ENCODE measurements at places on chromosomes 5 and 9.

DNA sequence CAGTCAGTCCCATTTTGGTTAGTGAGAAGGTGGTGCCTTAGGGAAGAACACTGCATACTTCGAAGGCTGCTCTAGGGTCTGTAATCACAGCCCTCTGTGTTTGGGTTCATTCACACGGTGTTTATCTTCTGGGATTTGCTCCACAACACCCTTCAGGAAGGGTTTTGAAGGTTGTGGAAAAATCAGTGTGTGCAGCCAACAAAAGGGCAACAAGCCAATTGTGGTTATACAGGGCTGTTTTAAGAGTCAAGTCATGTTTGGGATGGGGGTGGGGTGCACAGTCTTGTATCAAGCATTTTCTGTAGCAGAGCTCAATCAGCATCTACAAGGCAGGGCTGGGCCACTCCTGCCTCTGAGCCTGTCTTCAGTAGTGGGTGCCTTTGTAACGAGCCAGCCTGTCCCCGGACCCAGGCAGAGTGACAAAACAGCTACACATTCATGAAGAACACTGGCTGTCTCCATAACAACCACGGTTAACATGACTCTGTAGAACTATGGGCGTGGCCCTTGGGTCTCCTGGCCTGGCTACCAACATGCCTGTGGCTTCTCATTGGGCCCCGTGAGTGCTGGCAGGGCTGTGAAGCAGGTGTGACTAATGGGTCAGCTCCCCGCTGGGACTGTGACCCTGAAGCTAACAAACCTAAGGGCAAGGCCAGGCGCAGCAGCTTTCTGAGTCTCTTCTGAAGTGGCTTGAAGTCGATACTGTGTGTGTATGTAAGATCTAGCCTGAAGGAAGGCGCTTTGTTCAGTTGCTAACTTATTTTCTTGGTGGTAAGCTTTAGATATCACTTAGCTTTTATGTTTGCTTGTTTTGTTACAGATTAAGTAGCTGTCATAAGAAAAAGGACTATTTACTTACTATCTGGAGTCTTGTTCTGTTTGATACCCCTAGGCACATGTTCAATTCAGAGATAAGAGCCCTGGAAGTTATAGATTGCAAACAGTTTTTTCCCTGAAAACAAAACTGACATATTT lies 27.9 kb upstream of the GOLM1 start:
- DNase-seq: no peak

DNA sequence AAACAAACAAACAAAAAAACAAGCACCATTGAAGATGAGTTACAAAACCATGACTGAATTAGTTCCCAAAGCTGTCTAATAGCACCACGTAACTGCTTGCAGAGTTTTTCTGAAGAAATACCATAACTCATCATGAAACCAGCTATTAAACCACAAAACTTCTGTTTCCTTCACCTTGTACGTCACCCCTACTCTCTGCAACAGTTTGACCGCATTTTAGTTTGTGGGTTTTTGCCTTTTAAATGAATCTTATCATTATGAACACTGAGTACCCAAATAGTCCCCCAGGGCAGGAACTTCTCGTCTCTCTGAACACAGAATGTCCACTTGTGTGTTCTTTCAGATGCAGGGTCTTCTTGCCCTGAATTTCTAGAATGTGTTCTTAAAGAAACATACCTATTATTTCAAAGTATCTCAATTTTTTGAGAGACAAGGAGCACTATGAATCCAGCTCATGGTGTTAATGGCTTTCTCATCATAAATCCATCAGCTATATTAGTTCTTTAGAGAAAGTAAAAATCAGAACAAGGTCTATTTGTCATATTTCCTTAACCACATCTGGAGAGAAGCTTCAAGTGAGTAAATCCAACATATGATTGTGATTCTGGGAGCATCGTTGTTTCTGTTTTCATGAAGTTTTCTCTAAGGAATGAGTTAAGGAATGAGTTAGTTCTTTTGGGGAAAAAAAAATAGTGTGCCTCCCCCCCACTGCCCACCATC lies 210.6 kb downstream of the AUH start:
- peak; percentile 65 for DNase-seq

GRCh38 chr5:180119903-180120236 lies 48.3 kb upstream of the RNF130 start:
- no peak for DNase-seq

- no peak for DNase-seq
Measured at GRCh38 chr5:168713051-168713450, 133.9 kb upstream of the PANK3 start.

GRCh38 chr5:100905259-100905914 lies 2.3 kb upstream of the ST8SIA4 start:
- DNase-seq: no peak

GRCh38 chr5:154273028-154273617 lies 82.6 kb downstream of the GALNT10 start:
- no peak for DNase-seq

DNA sequence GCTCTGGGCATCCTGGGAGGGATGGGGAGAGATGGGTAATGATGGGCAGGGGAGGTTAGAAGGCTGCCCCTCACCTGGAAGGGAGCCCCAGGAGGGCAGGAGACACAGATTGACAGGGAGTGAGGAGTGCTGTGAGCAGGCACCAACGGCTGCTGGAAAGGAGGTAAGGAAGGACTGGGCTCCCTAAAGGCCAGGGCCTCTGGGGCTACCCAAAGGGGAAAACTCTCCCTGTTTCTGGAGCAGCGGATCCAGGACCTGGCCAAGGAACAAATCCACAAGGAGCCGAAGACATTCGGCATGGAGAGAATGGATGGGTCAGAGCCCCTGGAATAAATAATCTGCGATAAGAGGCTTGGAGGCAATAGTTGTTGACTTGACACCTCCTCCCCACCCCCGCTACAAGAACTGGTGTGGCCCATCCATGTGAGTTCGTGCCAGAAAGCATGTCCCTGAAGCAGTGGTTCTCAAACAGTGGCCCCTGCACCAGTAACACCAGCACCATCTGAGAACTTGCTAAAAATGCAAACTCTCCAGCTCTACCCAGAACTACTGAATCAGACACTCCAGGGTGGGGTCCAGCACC lies 208.3 kb downstream of the GABBR2 start:
- DNase-seq: no peak

GRCh38 chr5:82339792-82340191 lies 61.6 kb upstream of the RPS23 start:
- no peak for DNase-seq

DNA sequence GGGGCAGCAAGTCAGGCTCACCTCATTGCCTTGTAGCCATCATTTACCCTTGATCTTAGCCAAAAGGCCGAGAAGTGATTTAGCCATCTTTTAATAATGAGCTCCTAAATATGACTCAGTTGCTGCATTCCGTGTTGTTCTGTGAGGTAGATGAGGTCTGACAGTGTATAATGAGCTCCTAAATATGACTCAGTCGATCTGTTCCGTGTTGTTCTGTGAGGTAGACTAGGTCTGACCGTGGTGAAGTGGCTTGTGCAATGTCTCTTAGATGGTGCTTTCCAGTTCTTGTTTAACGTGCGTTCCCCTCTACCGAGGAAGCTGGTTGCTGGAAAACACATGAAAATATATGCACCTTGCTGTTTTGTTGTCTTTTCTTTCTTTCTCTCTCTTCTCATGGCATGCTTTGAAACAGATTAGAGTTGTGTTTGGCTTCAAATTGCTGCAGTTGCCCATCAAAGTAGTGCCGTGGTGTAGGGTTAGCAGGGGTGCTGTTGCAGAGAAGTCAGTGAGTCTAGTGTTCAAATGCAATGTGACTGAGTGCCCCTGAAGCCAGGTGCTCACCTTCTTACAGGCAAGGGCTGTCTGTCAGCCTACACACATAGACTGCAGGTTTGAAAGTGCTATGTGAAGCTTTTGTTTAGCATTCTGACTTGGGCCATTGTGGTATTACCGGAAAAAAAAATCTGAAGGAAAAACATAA lies 118.6 kb downstream of the KDM4C start:
- no peak for DNase-seq

- no peak for DNase-seq
Measured at GRCh38 chr5:137101544-137101943, 397.6 kb downstream of the SPOCK1 start.

- DNase-seq: no peak
Measured at GRCh38 chr5:140925806-140926442, at the start of gene PCDHAC1. TSS of gene PCDHAC1 (plus strand) at chr5:140926299. CDS start at chr5:140926893, 594 bp downstream.

DNA sequence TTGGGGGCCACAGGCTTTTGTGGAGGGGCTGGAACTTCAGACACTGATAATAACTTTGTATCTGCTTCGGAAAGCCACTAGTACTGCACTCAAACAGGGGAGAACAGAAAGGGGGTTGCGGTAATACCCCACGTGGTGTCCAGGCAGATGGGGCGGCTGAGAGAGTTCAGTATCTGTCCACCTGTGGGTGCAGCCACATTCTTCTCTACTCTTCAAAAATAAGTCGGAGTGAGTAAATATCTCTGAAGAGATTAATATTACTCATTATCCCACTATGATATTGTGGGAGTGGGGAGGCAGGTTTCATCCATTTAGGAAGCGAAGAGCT lies 102.1 kb upstream of the SSBP2 start:
- DNase-seq: no peak

DNA sequence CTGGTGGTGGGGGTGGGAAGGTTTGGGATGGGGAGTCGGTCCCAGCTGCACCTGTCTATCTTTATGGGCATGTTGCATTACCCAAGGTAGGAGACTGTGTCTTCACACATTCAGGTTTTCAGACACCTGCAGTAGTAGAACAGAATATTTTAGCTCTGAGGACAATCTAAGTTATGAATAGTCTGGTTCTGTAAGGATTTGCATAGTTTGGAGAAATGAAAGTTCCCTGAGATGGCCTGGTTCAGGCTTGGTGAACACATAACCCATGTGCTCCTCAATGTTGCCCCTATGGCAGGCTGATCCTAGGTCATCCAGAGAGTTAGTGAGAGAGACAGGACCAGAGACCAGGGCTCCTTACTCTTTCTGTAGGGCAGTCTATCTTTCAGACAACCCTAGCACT lies 20.7 kb downstream of the TNFSF8 start:
- no peak for DNase-seq

DNA sequence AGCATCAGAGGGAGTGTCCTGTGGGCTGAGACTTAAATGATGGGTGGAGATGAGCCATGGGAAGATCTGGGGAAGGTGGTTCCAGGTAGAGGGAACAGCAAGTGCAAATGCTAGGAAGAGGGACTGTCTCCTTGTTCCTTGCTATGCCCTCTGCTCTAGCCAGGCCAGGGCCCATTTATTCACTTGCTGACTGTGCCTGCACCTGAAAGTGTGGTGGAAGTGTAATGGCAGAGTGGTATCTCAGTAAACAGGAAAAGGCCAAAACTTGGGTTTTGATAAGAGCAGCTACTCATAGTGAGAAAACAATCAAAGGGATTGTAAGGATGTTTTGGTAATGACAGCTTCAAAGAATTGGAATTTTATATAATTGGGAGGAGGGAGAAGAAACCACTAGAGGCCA lies 32.4 kb downstream of the TLE4 start:
- no peak for DNase-seq

- no peak for DNase-seq
Measured at GRCh38 chr5:137136991-137137632, 362.0 kb downstream of the SPOCK1 start.

- DNase-seq: no peak
Measured at GRCh38 chr9:80359941-80360881, 788.4 kb downstream of the TLE4 start.

DNA sequence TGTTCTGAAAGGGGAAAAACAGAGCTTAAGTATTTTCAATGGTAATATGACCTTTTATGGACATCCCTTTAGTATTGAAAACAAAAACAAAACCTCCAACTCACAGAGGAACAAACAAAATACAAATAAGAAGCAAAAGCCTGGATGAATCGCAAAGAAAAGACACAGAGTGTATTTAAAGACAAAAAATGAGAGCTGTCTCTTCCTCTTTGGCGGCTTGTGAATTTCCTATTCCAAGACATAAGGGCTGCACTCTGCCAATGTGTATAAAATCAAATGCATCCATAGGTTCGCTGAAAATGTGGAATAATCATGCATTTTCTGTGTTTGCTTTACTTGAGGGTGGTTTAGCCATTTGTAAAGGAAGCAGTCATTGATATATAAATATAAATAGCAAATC lies 739.3 kb upstream of the ZNF608 start:
- DNase-seq: no peak

DNA sequence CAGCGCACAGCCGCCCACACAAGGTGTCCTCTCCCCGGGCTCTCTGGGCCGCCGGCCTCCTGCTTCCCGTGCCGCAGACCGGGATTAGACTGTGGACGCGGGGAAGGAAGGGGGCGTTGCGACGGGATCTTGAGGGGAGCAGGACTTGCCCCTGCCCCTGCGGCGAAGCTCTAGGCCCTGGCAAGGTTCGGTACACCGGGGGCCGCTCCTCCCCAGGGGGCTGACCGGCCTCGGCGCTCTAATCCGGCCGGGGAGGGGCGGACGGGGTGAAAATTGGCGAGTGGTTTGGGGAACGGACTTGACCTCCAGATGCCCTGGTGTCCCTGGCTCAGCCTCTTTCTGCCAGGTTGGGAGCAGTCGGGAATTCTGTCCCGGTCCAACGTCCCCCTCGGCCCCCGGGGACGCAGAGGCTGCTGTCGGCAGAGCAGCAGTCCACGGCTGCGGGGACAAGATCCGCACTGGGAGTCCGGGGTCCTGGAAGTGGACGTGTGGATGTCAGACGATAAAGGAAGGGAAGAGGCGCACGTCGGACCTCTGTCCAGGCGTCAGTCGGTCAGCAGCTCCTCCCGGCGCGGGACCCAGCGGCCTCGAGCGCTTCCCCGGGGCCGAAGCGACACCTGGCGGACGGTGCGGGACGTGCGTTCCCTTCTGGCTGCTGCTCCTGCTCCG lies 1.9 kb upstream of the CNTFR start:
- DNase-seq: peak; percentile 69
